Mesothelial cell of epicardium (in vitro differentiated cells): ENCODE measurements at places on chromosomes 4 and X. TPM values are rescaled to one million over a fixed set of nuclear protein-coding genes. Genes with fewer than 3 reads are reported as not detected.

The DCTD gene
- 93.7 to 101 TPM (median 101 TPM) in 3 replicates for total RNA-seq

The MED12 gene
- total RNA-seq = 80.8 to 91.6 TPM (median 86.7 TPM) in 3 replicates

The SLC26A1 gene
- total RNA-seq = 0.23 to 0.63 TPM (median 0.38 TPM) in 3 replicates

The AREG gene
- 1.3 to 1.7 TPM (median 1.5 TPM) in 3 replicates for total RNA-seq

The TMPRSS11F gene
- 0.86 to 1.1 TPM (median 0.95 TPM) in 3 replicates for total RNA-seq

The EDNRA gene
- total RNA-seq = 135 to 140 TPM (median 135 TPM) in 3 replicates

GRCh38 chr4:127120441-127121090 lies 512.2 kb upstream of the INTU start:
- DNase-seq = no peak

- no peak for DNase-seq
These were observed 200.1 kb downstream of the NPNT start for GRCh38 chr4:106095408-106095807.

GRCh38 chrX:72276478-72276953 lies 532 bp downstream of the RPS4X start:
- DNase-seq = no peak

- no peak for DNase-seq
These were observed 81.7 kb downstream of the RTL5 start for GRCh38 chrX:72050011-72050410.

DNA sequence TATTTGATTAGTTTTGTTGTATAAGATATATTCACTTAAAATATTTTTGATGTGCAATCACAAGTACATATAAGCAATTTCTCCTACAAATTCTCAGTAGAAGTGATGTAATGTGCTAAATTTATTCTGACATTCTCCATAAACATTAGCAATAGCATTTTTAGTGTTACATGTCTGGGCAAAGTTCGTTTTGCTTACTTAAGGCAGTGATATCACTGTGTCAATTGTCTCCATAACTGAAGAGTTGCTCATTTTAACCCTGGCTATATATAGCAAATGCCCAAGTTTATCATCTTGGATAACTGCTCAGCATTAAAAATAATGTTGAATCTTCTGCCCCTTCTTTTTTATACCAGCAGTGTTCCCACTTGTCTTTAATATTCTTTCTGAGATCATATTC lies 340.0 kb upstream of the NDST4 start:
- no peak for DNase-seq

- no peak for DNase-seq
These were observed 124.7 kb upstream of the C1QTNF7 start for GRCh38 chr4:15303052-15303641.

DNA sequence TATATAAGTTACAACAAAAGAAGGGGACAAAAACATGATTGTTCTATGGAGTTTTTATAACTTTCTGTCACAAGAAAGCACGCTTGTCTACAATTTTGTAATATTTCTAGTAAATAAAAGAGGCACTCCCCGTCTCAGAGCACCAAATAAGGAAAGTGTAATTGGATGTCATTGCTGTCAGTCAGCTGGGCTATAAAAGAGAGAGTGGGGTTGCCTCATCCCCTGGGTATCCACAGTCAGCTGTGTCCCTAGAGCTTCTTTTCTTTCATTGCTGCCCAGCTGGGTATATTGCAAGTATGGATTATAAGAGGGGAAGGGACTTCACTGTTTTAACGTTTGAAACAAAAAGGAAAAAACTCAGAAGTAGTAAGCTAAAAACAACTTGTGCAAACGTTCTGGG lies 61.3 kb downstream of the NPNT start:
- no peak for DNase-seq

DNA sequence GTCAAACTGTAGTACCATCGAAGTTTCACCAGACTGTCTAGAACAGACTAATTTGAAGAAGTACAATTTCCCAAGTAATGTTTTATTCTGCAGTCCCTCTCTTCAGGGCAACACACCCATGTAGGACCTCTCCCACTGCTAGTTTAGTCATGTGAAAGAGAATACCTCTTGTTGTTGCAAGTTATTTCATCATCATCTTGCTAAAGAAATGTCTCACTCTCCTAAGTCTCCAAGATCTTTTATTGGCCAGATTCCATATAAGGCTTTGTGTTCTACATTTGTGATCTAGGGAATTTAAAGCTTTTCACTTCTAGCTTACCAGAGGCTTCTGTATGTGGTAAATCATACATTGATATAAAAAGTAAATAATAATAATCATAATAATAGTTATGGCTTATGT lies 745.3 kb upstream of the MAGEB2 start:
- no peak for DNase-seq

DNA sequence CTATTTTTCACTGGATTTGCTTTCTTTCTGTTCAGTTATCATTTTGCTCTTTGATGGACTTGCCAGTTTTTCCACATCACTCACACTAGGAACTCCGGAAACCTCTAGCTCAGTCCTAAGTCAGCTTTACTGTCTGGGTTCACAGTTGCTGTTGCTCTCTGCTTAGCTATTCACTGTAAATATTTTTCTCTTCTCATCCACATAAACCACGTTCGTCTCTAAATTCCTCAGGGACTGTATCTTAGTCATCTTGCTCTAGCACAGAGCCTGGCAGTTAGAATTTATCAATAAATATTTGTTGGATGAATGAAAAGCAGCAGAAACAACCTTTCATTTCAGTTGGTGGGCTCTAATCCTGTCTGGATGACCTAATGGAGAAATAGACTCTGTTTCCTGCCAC lies 119.4 kb upstream of the DMD start:
- no peak for DNase-seq

DNA sequence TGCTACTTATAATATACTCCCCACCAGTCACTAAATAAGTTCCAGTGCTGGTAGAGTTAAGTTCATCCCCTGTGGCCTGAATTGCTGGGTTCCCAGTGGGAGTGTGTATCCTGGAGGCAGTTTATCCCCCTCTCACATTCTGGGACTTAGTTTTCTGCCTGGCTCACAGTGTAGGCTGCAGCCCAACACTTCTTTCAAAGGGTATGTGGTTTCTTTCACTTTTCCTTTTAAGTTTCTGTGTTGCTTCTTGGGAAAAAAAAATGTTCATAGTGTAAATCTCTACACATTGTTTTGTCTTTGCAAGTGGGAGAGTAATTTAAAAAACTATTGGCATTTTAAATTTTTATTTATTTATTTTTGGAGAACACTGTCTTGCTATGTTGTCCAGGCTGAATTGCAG lies 204.0 kb downstream of the CHIC1 start:
- no peak for DNase-seq

GRCh38 chr4:2116687-2117400 lies 57.7 kb downstream of the NAT8L start:
- no peak for DNase-seq

- no peak for DNase-seq
These were observed 31.1 kb downstream of the CCKAR start for GRCh38 chr4:26459054-26459755.

DNA sequence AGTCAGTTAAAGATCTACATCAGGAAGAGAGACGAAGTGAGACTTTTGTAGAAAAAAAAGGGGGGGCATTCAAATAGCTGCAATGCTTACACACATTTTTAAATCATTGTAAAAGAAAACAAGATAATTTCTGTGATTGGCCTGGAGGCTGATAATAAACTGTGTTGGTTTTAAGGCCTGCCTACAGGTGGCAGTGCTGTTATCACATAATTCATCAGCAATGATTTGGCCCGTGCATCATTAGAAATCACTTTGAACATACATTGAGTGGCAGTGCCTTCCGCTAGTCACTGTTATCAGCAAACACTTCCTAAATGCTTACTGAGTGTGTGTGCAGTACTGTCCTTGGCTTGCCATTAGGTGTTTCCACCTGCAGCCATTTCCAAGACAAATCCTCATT lies 831.9 kb downstream of the TRIML1 start:
- DNase-seq = no peak

DNA sequence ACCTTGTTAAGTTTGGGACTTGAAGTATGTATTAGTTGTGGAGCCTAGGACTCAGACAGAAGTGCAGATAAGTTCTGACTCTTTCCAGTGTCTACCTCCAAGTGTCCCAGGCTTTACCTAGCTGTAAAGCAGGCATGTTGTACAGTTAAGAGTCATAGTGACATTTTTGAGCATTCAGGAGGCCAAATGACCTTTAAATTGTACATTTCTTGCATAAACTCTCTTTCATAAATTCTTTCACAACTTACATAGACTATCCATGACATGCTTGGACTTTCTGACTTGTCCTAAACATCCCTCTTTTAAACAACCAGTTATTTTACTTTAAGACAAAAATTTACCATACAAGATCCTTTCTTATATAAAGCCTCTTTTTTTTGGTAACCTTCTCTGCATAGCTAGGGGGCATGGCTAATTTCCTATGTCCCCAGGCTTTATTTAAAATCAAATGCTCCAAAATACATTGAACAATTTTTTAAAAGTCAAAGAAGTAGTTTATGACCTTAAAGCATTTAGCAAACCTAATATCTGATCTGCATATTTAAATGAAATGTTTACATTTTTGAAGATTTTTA lies 40.1 kb upstream of the UGT8 start:
- DNase-seq = no peak

DNA sequence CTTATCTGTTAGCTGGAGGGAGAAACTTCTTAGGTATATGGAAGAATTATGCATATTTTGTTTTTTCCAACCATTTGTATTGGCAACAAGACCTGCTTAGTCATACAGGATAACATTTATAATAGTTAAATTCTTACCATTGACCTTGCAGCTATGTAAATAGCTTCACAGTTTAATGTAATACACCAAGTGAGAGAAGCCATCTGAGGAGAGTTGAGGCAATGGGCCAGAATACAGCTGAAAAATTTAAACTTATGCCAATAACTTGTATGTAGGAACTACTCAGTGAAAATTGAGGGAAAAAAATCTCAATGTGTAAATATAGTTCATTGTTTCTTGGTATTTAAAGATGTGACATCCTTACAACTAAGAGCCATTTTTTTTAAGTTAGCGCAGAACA lies 273.5 kb downstream of the DACH2 start:
- DNase-seq = no peak

GRCh38 chr4:102696758-102697157 lies 64.0 kb downstream of the MANBA start:
- no peak for DNase-seq

DNA sequence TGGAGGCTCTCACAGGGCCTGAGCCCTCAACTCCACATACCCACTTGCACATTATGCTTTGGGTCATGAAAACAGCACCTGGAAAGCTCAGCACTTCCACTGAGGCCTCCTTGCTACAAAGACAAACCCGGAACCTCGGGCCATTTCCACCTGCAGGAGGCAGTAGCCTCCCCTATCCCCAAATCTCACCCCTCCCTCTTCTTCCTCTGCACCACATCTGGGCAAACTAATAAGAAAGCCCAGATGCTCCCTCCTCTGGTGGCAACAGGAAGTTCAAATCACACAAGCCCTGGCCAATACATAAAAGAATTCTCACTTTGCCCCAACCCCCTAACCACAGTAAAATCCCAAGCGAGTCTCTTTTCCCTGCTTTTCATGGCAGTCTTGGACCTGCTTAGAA lies 136.4 kb downstream of the MAPK10 start:
- no peak for DNase-seq

DNA sequence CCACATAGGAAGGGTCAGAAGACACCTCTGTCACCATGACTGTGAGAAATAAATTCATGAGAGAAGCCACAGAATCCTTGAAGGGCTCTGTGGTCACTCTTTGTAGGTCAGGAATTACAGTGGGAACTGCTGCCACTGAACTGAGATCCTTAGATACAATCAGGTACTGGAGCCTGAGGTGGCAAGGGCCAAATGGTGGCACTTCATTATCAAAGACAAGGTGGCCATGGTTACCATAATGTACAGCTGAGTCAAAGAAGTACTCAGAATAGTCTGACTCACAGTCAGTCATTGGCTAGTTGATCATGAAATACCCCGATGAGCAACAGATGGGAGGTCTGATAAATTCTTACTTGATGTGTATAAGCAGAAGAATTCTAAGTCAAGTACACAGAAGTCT lies 131.9 kb downstream of the RTL3 start:
- no peak for DNase-seq

DNA sequence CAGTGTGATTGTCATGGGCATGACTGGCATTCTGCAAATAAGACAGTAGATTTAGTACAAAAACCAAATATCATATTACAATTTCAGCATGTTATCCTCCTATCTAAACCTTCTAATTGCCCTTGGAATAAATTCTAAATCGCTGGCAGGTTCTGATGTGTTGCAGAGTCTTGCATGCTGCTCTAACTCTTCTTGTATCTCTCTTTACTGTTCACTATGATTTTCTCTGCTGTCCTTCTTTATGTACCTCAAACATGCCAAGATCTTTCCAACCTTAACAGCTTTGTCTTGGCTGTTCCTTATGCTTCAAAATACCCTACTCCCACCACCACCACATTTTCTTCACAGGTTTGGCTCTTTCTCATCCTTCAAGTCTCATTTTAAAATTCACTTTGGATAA lies 43.0 kb upstream of the KCNIP4 start:
- DNase-seq = no peak

DNA sequence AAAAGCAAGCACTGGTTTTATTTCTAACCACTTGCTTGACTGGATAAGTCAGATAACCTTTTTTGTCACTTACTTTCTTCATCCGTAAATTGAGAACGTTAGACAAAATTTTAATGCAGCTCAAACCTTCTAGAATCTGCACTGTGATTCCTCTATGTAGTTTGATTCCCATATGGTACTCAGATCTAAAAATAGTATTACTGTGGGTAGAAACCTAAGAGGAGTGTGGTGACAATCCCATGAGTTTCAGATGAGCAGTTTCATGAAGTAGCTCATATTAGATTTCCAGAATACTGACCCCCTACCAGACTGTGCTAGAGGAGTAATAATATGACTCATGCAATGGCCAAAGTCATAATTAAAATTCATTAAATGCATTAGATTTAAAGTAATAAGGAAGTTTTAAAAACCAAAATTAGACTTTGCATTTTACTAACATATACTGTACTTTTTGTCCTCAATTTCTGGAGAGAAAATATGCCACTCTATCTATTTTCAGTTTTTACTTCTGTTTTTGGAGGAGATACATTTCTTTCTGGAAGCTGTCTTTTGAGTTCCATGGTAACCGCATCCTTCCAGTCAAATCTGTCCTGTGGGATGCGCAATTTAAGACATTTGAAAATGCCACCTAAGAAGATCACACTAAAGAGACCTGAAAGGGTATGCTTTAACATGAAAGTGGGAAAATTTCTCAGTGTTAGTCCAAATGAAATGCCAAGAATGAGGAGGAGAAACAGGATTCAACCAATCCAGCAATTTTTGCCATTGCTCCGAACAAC lies 64.1 kb upstream of the GPM6A start:
- DNase-seq = no peak

GRCh38 chrX:14864631-14865030 lies 8.2 kb downstream of the FANCB start:
- no peak for DNase-seq
